ENCODE measurements at places on chromosomes 11 and 22. TPM values are rescaled to one million over a fixed set of nuclear protein-coding genes. Genes with fewer than 3 reads are reported as not detected.

- DNase-seq, result no peak
These were observed 15.1 kb downstream of the RAB30 start for GRCh38 chr11:83056611-83057010.

SLC35F2 gene
- 48.1 TPM for total RNA-seq

GRCh38 chr11:64598106-64598796, 7.2 kb downstream of the SLC22A12 start:
- DNase-seq, result no peak

DNA sequence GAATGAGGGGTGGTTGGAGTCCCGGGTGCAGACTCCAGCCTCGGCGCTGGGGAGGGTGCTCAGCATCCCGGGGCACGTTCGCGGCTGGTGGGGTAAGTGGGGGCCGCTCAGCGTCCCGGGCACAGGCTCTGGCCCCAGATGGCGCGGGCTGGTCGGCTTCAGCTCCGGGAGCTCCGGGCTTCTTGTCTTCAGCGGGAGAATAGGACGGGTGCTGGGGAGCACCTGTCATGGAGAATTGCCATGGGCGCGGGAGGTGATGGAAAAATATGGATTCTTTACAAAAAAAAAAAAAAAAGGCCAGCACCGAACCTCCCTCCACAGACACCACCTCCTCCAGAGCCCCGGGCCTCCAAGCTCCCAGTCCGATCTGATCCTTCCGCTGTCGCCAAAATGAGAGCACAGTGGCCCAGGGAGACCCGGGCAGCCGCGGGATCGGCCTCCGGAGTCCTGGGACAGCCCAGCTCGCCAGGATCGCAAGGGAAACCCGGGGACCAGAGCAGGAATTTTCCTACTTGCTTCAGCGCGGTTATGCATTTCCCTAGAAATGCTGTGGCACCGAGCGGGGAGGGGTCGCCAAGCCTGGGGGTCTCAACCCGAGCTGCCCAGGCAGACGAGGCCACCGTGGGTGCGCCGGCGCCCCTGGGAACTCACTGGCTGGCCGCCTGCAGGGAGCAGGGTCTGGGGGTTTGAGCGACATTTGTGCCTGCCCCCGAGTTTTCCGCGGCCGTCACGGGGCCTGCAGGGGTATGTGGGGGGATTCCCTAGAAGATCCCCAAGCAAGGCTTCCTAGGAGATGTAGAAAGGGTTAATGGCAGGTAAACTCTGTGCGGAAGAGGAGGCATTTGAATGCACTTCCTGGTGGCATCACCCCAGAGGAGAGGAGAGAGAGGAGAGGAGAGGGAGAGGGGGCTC, 1336.9 kb downstream of the BRD1 start:
- DNase-seq, result no peak

NAALAD2 gene
- 0.88 TPM for total RNA-seq

DNA sequence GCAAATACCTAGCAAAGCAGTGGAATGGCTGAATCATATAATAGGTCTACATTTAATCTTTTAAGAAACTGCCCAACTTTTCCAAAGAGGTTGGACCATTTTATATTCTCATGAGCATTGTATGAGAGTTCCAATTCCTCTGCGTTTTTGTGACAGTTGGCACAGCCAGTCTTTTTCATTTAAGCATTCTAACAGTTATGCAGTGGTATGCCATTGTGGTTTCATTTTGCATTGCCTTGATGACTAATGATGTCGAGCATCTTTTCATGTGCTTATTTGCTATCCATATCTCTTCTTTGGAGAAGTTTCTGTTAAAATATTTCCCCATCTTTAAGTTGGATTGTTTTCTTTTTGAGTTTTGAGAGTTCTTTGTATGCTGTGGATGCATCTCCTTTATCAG, 38.7 kb downstream of the EIF3F start:
- no peak for DNase-seq

GRCh38 chr11:17012712-17013547, 1.3 kb downstream of the PLEKHA7 start:
- DNase-seq, result peak; percentile 75

PIH1D2 gene
- total RNA-seq, result 1.4 TPM

HBG2 gene
- total RNA-seq, result not detected

EIF3D gene
- 551 TPM for total RNA-seq

SELENOM gene
- 60.4 TPM for total RNA-seq

- DNase-seq, result no peak
These were observed 39.3 kb downstream of the CEP295 start for GRCh38 chr11:93700830-93701229.

- no peak for DNase-seq
These were observed 33.5 kb upstream of the RAB38 start for GRCh38 chr11:88208745-88209144.

- DNase-seq, result no peak
These were observed 261.1 kb downstream of the BUD13 start for GRCh38 chr11:116511684-116512083.
